ENCODE measurements at places on chromosomes 3 and 15.

DNA sequence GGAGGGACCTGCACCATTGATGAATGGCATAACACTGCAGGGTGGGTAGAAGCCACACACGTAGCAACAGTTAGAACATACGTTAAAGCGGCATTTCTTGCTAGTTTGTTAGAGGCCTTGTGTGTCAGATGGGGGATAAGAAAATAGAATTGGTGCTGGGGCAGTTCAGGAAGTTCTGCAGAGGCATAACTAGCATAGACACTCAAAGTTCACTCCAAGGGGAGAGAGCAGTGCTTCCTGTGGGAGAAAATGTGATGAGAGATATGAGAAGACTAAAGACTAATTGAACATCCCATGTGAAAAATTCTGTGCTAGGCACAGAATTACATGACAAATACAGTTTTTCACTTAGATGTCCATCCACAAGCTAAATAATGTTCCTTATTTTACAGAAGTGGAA is 327.1 kb downstream of the ZNF621 start:
- DNase-seq, result no peak

GRCh38 chr3:119600732-119601131 is 3.0 kb downstream of the PLA1A start:
- DNase-seq, result no peak

GRCh38 chr3:150727653-150728502 is 24.2 kb upstream of the ERICH6 start:
- no peak for DNase-seq

- no peak for DNase-seq
These were observed 5.9 kb downstream of the KY start for GRCh38 chr3:134644731-134645514.

DNA sequence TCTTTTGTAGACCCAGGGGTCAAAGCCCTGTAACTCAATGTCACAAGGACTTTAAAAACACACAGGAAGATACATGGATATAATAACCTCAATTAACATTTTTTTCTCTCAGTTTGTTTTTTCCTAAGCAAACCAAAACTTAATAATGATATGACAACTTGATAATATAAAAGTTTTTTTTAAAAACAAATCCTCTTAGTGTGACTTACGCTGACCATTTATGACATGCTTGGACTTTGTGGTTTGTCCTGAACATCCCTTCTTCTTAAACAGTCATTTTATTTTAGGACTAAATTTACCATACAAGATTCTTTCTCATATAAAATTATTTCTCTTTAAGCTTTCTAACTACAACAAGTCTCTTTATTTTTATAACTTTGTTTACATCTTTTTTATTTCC is 25.4 kb upstream of the FAM3D start:
- DNase-seq, result no peak

DNA sequence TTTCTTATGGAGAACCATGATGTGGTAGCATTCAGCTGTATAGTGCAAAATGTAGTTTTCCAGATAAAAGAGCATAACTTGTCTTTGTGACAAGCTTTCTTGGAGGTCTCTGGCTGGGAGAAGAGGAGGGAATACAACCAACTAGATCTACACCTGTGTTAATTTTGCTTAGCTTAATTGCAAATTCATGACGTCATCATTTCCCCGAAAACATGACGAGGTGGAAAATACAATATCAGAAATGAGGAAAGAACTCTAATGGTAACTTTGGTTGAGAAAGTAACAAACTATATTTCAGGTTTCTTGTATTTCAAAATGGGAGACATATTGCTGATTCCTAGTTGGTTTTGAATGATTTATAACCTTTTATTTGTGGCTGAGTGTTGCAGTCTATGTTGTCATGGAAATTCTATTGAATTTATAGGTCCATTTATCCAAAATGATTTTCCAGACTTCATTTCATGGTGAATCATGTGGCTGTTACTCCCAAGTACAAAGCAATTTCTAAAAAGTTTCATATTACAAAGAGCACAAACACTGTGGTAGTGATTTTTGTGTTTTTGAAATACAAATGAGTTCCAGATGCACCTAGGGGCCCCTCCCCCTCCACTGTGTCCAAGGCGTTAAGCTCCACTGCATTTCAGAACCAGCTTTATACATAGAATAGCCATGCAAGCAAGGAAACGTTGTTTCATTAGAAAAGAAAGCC is 307.2 kb downstream of the FEZF2 start:
- no peak for DNase-seq

DNA sequence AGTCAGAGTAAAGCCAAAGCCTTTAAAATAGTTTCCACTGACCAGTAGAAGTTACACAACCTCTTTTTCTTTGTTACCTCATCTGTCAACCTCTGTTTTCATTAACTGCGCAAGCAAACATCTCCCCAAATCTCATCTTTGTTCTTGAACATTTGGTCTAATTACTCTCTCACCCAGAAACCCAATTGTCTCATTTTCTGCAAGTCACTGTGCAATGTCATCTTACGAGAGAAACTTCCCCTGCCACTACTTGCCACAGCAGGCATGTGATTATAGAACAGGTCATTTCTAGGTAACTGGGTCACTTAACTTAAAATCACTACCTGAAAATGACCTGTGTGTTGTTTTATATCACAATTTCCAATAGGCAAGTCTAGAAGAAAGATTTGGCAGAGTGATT is 159.4 kb downstream of the SI start:
- DNase-seq, result no peak

DNA sequence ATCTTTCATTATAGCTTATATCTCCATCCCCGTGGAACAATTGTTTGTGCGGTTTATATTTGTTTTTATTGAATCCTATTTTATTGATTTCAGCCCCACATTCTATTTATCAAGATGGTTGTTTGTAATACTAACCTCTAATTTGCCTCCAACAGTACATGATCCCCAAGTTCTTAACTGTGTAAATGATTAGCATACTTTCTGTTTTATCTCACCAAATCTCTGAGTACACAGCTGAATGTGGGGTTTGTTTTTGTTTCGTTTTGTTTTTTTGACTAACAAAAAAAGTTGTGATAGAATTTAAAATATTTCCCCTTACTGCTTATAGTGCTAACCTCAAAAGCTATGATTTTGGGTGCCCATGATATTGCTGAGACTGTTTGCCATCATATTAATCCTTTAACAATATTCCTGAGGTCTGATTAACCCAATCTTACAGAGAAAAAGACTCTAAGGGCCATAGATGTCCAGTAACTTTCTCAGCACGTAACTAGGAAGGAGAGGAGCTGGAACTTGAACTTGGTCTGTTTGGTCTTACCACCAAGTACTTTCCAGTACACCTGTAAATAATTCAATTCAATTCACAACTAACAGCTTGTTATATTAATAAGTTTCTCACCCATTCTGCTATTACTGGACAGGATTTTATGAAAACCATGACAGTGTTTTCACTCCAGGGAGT is 789.8 kb downstream of the TUSC7 start:
- DNase-seq, result no peak

GRCh38 chr3:58206406-58207011 is 4.3 kb downstream of the DNASE1L3 start:
- DNase-seq, result no peak

GRCh38 chr3:179432021-179432420 is 19.2 kb downstream of the GNB4 start:
- no peak for DNase-seq

GRCh38 chr3:143331350-143331749 is 211.8 kb downstream of the CHST2 start:
- no peak for DNase-seq

DNA sequence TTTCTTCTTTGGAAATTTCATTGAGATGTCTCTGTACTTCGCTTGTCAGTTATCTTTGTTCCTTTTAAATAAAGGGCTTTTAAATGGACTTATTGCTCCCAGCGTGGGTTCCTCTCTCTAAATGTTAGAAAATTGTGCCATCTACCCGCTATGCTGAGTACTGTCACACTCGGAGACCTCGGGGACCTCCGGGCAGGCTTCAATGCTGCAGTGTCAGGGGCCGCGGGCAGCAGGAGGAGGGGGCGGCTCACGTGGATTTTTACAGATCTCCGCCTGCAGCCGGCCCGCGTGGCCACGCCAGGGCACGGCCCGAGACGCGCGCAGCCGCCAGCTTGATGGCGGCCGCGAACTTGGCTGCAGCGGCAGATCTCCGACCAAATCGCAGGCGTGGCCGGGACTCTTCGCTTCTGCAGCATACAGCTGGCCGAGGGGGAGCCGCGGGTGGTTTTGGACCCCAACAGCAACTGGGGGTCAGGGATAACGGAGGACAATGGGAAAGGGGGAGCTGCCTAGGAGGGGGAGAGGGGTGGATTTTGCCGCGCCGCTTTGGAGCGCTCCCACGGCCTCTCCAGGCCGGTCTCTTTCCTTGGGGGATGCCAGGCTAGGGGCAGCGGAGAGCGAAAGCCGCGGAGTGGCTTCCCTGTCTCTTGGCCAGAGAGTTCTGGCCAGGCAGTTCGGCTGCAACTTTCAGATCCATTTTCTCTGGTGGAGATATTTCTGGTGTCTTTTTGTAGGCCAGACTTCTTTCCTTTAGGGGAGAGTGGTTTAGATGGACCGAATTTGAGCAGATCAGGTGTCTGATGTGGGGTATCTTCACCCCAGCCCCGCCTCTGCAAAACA is 15.3 kb downstream of the NR2F2 start:
- no peak for DNase-seq

DNA sequence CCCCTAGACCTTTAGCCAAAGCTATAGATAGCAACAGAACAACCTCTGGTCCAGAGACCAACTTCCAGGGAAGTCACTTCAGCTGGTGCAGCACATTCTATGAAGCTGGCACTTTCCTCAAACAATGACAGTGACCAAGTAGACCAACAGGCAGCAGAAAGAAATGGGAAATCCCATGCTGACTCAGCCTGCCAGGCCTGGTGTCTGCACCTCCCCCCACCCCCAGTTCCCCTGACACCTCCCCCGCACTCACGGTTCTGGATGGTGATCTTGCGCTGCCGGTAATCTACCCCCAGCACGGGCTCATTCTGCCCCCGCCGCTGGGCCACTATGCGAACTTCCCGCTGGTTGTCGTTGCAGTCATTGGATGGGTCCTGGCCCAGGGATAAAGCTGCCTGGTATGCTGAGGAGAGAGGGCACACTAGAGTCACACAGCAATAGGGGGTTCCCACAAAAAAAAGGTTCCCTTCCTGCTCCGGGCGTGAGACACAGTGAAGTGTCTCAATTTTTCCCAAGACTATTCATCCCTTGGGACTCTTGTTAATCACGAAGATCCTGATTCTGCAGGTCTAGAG is 17.0 kb downstream of the ILDR1 start:
- no peak for DNase-seq

GRCh38 chr3:140219923-140220452 is 285.0 kb downstream of the CLSTN2 start:
- DNase-seq, result no peak

DNA sequence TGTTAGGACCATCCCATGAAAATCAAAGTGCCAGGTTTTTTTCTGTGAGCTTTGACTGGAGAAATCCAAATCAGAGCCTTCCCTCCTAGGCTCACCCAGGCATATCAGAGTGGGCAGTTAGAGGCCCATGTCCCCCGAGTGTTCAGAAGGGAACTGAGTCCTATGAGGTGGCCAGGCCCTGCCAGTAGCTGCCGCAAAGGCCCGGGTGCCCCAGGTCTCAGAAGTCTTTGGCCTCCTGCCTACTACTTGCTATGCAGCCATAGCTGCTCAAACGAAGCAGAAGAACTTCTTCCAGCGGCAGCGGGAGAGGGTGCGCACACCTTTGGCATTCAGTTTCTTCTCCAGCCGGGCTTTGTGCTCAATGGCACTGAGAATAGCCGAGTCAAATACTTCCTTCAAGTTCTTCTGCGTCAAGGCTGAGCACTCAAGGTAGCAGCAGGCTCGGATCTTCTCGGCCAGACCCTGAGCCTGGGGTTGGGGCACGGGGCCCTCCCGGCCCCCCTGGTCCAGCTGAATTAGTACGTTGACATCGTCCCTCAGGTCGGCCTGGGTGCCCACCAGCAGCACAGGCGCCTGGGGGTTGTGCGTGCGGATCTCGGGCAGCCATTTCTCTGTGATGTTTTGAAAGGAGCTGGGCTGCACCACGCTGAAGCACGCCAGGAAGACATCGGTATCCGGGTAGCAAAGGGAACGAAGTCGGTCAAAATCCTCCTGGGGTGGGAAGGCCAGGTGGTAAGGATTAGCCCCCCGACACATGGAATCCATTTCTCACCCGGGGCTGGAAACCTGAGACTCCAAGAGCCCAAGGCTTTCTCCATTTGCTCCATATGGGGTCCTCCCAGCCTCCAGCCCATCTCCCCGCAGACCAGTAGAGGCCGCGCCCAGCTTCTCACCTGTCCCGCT is 992 bp downstream of the RHOV start:
- no peak for DNase-seq

- no peak for DNase-seq
These were observed 27.1 kb upstream of the OSBPL11 start for GRCh38 chr3:125622381-125622791.

- DNase-seq, result no peak
These were observed 178.7 kb downstream of the STAC start for GRCh38 chr3:36558961-36559360.

- DNase-seq, result no peak
These were observed 28.2 kb downstream of the MEX3B start for GRCh38 chr15:82017656-82018055.

- no peak for DNase-seq
These were observed 89.4 kb upstream of the C3orf80 start for GRCh38 chr3:160135851-160136250.

DNA sequence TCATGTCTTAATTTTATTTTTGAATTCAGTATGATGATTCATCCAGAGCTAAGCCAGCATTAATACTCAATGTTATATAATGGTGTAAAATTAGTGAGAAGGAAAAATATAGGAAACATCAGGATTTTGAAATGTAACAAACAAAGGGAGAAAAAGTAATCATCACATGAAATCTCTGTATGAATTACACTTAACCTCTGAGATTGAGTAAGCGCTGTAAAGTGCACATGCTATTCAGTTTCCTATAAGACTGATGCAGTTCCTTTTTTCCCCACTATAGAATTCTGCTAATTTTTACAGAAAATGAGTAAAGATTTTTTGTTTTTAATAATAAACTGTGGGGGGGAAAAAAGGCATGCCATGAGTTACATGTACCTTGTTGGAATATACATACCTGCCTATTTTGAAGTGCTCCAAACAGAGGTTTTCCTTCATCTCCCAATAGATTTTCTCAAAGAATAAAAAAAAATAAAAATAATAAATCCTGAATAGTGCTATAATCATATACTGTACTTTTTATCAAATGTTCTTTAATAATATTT is 64.0 kb upstream of the TTBK2 start:
- DNase-seq, result no peak

- no peak for DNase-seq
These were observed 55.0 kb downstream of the CLASP2 start for GRCh38 chr3:33663042-33663441.

DNA sequence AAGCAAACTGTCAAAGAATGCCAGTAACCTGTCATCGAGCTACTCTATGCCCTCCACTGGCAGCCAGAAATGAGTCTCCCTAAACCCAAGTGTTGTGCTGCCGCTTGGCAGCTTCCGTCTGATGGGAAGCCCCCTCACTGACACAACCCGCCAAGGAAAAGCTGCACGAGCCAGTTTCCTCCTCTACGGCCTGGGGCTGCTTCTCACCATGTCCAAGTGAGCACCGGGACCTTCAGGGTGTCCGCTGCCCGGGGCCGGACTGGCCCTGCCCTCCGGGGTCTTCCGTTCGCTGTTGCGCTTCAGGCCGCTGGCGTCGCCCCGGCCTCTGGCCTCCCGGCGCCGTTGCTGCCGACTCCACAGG is 490 bp downstream of the TOMM70 start:
- no peak for DNase-seq

GRCh38 chr3:149726716-149727407 is 25.4 kb downstream of the COMMD2 start:
- DNase-seq, result no peak

- no peak for DNase-seq
These were observed 13.4 kb downstream of the TAMM41 start for GRCh38 chr3:11832981-11833905.

GRCh38 chr3:64140651-64141050 is 84.6 kb downstream of the PRICKLE2 start:
- no peak for DNase-seq

- DNase-seq, result no peak
These were observed 637.1 kb downstream of the MAGI1 start for GRCh38 chr3:65401359-65402305.
